CD4-positive, alpha-beta memory T cell (primary cell): ENCODE measurements at places on chromosomes 3 and 15. TPM values are rescaled to one million over a fixed set of nuclear protein-coding genes. Genes with fewer than 3 reads are reported as not detected.

Gene UROC1
- polyA plus RNA-seq, result not detected

Gene MEX3B
- not detected for polyA plus RNA-seq

Gene CPNE4
- polyA plus RNA-seq, result not detected

Gene MEGF11
- 0.69 TPM for polyA plus RNA-seq

DNA sequence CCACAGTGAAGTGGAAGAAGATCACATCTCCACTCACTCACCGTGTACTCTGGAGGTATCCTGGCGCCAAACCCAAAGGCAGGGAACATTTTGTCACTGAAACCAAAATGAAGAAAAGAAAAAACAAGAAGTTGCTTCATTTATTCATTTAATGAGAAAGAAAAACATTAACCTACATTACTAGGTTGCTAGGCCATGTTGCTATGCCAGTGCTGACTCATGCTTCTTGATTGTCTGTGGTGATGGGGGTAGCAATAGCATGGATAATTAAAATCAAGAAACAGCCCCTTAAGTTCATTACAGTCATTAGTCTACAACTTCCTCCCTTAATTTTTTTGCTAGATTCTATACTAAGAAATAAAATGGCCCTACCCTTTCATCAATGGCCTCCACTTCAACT lies 52.7 kb upstream of the MRPL3 start:
- no peaks in the 10 kb centered on the region for H3K27me3 ChIP-seq
- no peaks in the 10 kb centered on the region for H3K4me1 ChIP-seq
- no peak overlapping the region for H3K27ac ChIP-seq
- no peak for DNase-seq

DNA sequence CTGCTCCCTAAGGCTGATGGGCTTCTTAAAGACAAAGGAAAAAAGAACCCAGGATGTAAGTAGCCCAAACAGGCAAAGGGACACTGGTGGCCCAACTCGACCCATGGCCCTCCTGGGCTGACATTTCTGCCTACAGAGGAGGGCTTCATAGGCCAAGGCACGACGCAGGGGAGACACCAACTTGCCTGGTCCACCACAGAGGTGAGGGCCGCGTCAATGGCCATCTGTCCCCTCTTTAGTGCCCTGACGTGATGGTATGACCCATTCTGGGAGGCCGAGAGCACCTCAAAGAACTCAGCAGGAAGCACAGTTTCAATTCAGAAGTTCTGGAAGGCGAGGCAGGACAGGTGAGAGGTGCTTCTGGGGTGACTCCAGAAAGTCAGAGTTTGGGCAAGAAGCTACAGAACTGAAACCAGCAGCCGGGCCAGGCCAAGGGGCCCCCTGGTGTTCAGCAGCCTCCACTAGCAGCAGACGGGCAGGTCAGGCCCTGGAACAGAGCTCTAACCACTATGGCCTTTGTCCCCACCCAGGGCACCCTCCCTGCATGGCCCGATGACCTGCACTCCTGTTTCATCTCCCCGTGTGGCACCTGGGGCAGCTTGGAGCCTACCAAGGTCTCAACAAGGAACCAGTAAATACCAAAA lies 45.1 kb downstream of the HMCES start:
- H3K4me1 ChIP-seq, result no peaks in the 10 kb centered on the region
- H3K27me3 ChIP-seq, result no peaks in the 10 kb centered on the region
- no peaks in the 10 kb centered on the region for H3K36me3 ChIP-seq
- H3K4me3 ChIP-seq, result no peak overlapping the region
- DNase-seq, result no peak
- no peak overlapping the region for H3K27ac ChIP-seq

DNA sequence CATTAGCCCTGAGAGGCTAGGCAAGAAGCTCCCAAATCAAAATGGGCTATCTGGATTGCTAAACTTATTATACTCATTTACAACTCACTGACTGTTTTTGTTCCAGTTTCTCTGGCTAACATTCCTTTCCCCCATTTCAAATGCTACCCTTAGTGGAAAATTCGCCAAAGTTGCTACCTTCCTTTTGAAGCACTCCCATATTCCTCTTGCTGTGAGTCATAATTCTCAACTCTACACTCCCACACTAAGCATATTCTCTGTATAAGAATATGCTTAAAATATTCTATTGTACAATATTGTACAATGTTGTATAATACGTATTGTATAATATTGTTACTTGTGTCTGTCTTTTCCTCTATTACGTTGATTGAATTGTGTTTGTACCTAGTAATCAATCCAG lies 398.6 kb downstream of the PYDC2 start:
- DNase-seq, result no peak
- H3K27me3 ChIP-seq, result no peaks in the 10 kb centered on the region
- H3K4me3 ChIP-seq, result no peak overlapping the region
- H3K27ac ChIP-seq, result no peak overlapping the region
- H3K36me3 ChIP-seq, result no peaks in the 10 kb centered on the region

DNA sequence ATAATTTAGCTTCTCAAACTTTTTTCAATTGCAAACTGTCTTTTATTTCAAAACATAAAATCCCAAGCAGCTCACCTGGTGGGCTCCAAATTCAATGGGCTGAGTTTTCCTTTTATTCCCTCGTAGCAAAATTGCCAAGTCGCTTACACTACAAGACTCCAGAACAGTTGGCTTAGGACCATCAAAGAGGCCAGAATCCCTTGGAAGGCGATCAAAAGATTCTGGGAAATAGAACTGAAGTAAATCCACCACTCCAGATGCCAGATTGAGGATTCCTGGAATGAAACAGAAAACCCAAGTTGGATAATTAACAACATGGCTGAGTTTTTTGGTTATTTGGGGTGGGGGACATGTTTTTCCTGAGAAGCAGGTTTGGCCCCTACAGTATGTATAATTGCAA lies 87.7 kb upstream of the DCLK3 start:
- DNase-seq, result no peak
- no peak overlapping the region for H3K27ac ChIP-seq

- H3K4me3 ChIP-seq, result no peak overlapping the region
- H3K27me3 ChIP-seq, result no peaks in the 10 kb centered on the region
- H3K4me1 ChIP-seq, result no peaks in the 10 kb centered on the region
- no peak overlapping the region for H3K27ac ChIP-seq
- DNase-seq, result no peak
Measured at GRCh38 chr3:28844298-28845005, 436.4 kb upstream of the RBMS3 start.

- DNase-seq, result no peak
- H3K27ac ChIP-seq, result no peak overlapping the region
- no peak overlapping the region for H3K4me3 ChIP-seq
- H3K27me3 ChIP-seq, result no peaks in the 10 kb centered on the region
- peaks cover 26% of the 10 kb centered on the region for H3K36me3 ChIP-seq
Measured at GRCh38 chr3:149020839-149021252, 29.5 kb downstream of the GYG1 start.

GRCh38 chr3:125594581-125595011 lies 701 bp downstream of the OSBPL11 start:
- H3K27me3 ChIP-seq, result no peaks in the 10 kb centered on the region
- peak overlapping the region; percentile 80 for H3K4me3 ChIP-seq
- DNase-seq, result no peak
- H3K4me1 ChIP-seq, result peaks cover 52% of the 10 kb centered on the region
- H3K36me3 ChIP-seq, result no peaks in the 10 kb centered on the region

DNA sequence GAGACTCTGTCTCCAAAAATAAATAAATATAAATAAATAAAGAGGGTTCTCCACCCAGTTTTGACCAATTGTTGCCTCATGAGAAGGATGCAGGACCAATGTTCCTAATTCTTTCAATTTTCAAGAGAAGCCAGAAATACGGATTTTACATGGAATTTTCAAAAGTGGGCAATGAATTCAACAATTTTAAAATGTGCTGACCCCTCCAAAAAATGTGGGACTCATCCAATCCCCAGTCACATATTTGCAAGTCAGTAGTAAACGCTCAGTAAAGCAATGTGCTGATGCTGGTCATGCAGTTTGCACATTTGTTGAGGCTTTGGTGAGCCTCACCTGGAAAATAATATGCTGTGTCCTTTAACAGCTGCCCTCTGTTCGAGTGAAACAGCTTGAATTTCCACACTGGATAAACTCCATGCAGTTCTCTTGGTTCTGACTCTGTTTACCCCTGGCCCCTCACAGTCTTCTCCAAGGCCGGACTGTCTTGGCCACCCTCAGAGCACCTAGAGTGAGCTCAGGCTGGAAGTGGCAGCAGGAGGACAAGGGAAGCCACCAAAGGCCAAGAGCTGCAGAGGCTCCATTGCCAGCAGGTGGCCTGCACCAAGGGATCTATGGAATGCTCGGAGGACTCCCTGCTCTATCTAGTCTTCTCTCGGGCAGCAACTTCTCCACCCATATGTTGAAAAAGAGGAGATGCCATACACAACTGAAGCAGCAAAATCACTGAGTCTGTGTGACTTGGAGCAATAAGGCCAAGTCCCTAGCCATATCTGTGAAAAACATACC lies 246.8 kb downstream of the UACA start:
- no peaks in the 10 kb centered on the region for H3K36me3 ChIP-seq
- no peak overlapping the region for H3K4me3 ChIP-seq
- no peaks in the 10 kb centered on the region for H3K4me1 ChIP-seq
- DNase-seq, result no peak

DNA sequence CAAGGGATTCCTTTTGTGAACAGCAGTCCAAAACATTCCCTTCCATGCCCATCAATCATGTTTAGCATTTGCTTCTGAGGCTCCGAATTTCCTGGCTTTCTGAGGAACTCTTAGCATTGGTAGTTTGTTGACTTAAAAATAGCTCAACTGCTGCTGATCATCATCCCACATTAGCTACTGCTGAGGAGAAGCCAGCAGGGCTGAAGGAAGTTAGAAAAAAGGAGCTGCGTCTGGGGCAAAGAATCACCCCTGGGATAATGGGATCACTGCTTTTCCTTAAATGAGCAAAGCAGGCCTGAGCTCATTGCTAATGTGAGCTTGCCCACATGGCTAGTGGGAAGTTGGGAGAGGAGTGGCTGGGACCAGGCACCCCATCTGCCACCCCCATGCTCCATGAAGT lies 39.8 kb downstream of the CYP19A1 start:
- H3K27me3 ChIP-seq, result no peaks in the 10 kb centered on the region
- no peaks in the 10 kb centered on the region for H3K4me1 ChIP-seq
- H3K27ac ChIP-seq, result no peak overlapping the region
- H3K4me3 ChIP-seq, result no peak overlapping the region
- no peak for DNase-seq

GRCh38 chr3:105715372-105715771 lies 153.4 kb downstream of the CBLB start:
- H3K27ac ChIP-seq, result no peak overlapping the region
- H3K36me3 ChIP-seq, result peaks cover 12% of the 10 kb centered on the region
- no peak for DNase-seq
- no peak overlapping the region for H3K4me3 ChIP-seq

GRCh38 chr3:69282181-69282580 lies 103.7 kb downstream of the FRMD4B start:
- no peaks in the 10 kb centered on the region for H3K36me3 ChIP-seq
- H3K27me3 ChIP-seq, result no peaks in the 10 kb centered on the region
- DNase-seq, result no peak

GRCh38 chr3:194137506-194138474 lies 1.8 kb downstream of the HES1 start:
- peaks cover 24% of the 10 kb centered on the region for H3K27me3 ChIP-seq
- peak overlapping the region; percentile 51 for H3K4me3 ChIP-seq
- DNase-seq, result peak; percentile 69
- no peaks in the 10 kb centered on the region for H3K36me3 ChIP-seq
- no peak overlapping the region for H3K27ac ChIP-seq
